ENCODE measurements at places on chromosomes 3 and 15.

- DNase-seq: no peak
Observed at GRCh38 chr3:120462409-120462959, 11.7 kb upstream of the FSTL1 start.

DNA sequence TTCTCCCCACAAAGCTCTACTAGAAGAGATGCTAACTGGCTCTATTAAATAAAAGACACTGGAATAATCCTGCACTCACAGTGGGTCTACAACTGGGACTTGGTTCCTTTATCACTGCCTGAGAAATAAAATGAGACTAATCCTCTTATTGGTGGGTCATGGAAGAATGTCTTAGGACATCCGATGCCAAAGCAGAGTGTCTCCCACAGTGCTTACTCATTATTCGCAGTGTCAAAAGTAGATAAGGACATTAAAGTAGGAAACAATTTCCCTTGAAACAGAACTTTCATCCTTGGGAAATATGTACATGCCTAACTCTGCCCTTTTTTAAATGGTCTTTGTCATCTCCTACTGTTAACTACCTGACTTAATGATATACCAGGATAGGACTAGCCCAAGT is 71.5 kb downstream of the GSK3B start:
- no peak for DNase-seq

- DNase-seq: no peak
Observed at GRCh38 chr3:69914395-69914794, 85.1 kb upstream of the SAMMSON start.

DNA sequence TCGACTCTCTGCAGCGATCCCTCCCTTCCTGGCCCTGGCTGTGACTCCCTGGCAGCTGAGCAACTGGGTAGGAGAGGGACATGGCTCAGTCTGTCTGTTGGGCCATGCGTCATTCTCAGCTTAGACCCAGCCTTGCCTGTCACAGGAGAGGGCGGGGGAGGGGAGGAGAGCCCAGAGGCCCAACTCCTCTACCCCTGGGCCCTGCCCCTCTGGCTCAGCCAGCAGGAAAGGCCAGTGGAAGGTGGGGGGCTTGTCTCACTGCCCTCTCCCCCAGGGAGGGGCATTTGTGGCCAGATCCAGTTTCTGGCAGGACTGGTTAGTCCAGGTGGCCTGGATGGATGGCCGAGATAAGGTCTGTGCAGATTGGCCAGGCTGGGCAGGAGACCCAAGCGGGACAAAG is 31.6 kb downstream of the DNAJB8 start:
- DNase-seq: no peak

- DNase-seq: no peak
Observed at GRCh38 chr15:46386356-46386755, 751.5 kb downstream of the SQOR start.

DNA sequence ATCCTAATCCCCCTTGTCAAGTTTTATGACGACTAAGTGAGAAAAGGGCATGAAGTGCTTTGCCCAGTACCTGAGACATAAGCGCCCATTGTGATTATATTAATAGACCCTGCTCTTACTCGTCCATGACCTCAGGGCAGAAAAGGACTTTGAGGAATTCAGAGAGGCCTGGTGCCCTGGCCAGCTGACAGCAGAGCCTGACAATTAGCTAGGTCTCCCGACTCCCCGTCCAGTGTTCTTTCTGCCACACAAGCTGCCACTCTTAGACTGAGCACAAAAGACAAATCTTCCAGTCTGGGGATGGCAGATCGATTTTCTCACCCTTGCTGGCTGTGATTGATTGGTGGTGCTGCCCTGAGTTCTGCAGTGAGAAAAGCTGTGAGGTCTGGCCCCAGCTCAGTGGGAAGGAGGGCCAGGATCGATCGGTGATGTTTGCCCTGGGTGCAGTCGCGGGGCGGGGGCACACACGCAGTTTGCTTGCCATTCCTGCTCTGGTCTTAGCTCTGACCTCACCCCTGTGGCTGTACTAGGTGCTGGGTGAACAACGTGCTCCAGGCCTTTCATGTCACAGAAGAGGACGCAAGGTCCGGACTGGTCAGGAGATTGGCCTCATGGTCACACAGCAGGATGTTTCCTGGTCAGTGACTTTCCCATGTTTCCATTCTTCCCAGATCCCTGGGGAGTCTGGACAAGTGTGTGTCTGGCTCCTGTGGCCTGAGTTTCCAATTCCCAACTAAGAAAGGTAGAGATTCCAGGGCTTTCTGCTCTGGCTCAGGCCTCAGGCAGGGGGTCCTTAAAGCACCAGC is 67.4 kb upstream of the TLE3 start:
- no peak for DNase-seq

DNA sequence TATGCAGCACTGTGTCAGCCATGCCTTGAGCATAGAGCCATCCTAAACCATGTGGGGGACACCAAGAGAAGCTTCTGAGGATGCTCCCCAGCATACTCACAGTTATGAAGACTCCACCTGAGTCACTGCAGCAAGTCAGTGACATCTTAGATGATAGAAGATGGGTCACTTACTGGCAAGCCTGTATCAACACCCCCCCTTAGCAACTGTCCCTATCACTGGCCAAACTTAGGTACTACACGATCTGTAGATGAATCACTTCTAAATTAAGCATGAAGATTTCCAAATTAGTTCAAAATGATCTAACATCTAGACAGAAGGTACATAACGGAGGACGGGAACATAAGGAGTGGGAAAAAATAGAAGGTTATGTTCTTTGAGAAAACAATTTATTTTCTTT is 13.2 kb upstream of the LMCD1 start:
- no peak for DNase-seq

DNA sequence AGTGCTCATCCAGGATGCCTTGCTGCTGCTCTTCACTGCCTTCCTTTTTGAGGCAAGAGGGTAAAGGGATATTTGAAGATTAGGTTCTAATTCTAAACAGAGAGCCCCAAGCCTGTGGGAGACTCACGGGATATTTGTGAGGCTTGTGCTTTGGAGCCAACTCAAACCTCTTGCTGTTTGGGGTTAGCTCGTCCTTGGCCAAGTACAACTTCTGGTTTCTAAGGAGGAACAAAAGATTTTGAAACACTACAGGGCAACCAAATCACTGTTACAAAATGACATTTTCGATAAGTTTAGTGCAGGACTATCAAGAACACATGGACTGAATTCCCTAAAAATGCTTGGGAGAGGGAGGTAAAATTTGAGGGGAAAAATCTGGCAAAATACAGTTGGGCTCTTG is 190.2 kb downstream of the RORA start:
- no peak for DNase-seq

- DNase-seq: no peak
Observed at GRCh38 chr15:94032571-94032970, 198.8 kb upstream of the MCTP2 start.

DNA sequence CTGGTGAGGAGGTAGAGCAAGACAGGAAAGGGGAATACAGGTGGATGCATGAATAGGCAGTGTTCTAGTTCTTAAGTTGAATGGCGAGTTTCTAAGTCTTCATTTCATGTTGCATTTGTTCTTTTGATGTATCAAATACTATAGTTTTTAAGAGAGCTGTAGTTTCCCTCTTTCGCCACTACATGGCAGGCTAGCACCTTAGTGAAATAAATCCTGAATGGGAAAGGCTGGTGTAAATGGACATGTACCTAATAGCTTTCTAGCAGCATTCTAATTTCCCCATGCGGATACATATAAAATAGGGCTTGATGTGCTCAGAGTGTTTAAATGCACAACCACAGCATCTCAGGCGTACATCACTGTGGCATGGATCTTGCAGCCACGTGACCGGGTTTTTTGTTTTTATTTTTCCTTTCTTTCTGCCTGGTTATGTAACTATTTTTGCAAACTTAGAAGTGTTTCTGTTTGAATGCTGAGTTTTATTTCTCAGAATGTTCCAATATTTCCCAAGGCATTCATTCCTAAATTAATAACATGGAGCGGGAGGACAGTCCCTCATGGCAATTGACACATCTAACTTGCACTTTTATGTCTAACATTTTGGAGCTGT is 23.5 kb upstream of the CLN6 start:
- DNase-seq: no peak

- DNase-seq: no peak
Observed at GRCh38 chr3:40169983-40170382, 139.5 kb upstream of the EIF1B start.

- DNase-seq: no peak
Observed at GRCh38 chr3:14630404-14631100, 21.0 kb upstream of the CCDC174 start.
